ENCODE measurements at places on chromosomes 7 and 10.

- DNase-seq, result no peak
Observed at GRCh38 chr10:129533281-129533680, 66.2 kb downstream of the MGMT start.

GRCh38 chr10:103660364-103661197, 167.1 kb downstream of the NEURL1 start:
- DNase-seq, result no peak

GRCh38 chr7:148849393-148850098, 34.5 kb downstream of the EZH2 start:
- no peak for DNase-seq

DNA sequence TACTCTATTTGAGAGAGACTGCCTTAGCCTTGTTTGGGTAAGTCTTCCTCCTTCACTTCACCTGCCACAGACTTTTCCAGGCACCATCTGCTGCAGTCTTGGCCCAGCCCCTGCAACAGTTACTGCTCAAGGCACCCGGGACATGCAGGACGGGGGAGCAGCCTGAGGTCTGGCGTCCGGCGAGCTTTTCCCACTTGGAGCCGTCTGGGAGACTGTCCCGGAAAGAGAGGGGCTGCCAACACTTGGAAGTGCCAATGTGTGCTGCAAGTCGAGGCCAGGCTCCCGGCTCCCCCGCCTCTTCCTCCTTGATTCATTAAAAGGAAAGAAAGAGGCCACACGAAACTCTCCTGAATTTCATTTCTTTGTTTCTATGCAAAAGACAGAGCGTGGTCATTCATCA, 13.7 kb downstream of the HTRA1 start:
- no peak for DNase-seq

DNA sequence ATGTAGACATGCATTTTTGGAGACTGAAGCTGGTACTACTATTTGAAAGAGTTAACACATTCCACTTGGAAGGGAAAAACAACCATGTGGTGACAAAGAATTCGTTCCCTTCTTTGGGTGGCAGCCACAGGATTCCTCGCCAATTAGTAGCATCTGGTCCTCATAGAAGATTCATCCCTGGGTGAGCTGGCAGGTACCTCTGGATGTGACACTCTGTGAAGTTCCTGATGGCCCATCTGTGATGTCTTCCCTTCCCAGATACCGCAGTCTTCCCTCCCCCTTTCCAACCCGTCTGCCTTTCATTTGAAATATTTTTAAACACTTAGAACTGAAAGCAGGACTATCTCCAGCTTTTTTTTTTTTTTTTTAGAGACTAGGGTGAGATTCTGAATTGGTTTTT, 569.5 kb downstream of the TYW1 start:
- DNase-seq, result no peak

GRCh38 chr10:14259696-14260566, 70.8 kb downstream of the FRMD4A start:
- no peak for DNase-seq

DNA sequence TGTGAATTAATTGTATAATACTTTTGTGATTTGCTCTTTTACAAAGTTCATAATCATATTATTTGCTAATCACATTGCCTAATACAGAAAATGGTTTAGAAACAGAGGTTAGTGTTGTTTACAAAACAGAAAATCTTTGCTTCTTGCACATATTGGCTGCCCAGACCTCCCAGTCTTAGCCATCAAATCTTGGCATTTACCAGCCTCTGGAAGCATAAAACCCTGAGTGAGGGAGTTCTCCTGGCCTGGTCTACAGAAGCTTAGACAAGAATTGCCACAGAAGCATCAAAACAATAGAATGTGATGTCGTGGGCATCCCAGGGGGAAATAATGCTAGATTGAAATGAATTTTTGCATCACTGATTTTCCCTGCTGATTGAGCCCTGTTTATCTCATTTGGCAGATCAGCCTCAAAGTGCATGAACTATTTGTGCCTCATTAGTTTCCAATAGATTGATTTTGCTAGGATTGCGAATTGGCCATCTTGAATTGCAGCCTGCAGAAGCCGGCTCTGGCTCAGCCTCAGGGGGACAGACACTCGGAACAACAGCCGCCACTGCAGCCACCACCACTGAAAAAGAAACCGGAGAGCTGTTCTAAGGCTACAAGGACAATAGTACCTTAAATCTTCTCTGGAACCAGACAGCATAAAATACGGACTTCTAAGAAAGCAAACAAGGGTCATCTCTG, 11.1 kb upstream of the SORBS1 start:
- DNase-seq, result no peak

GRCh38 chr7:66321283-66321682, 116.1 kb downstream of the TPST1 start:
- DNase-seq, result no peak

- no peak for DNase-seq
Observed at GRCh38 chr10:126525326-126525725, 137.0 kb upstream of the ADAM12 start.

DNA sequence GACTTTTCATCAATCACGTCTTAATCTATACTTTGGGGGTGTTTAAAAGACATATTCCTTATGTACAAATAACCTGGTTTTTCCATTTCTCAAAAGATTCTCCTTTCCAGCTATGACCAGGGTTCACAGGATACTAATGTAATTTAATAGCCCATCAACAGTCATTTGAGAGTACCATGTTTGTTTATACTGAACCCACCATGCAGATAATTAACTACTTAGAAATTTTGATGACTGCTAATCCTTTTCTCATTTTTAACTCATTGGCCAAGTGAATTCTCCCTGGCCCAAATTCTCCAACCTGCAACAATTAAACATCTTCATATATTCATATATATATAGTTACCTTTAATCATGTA, 28.8 kb upstream of the KMT2E start:
- no peak for DNase-seq

GRCh38 chr10:48227213-48227612, 47.3 kb downstream of the FRMPD2 start:
- no peak for DNase-seq

GRCh38 chr10:119253433-119254174, 46.2 kb downstream of the GRK5 start:
- no peak for DNase-seq

DNA sequence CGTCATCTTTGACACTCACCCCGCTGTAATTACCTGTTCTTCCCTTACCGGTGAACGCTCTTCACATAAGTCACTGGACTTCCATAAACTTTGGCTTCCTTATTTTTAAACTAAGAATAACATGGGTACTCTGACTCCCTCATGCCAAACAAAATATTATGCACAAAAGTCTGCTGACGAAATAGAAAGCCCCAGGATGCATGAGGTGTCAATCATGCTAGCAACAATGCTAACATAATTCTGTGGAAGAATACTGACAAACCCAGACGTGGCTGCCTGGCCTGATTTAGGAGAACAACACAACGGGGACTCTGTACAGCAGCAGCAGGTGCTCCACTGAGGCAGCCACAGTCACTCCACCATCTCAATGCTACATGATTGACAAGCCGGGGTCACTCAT, 137.5 kb downstream of the CCDC71L start:
- DNase-seq, result no peak

DNA sequence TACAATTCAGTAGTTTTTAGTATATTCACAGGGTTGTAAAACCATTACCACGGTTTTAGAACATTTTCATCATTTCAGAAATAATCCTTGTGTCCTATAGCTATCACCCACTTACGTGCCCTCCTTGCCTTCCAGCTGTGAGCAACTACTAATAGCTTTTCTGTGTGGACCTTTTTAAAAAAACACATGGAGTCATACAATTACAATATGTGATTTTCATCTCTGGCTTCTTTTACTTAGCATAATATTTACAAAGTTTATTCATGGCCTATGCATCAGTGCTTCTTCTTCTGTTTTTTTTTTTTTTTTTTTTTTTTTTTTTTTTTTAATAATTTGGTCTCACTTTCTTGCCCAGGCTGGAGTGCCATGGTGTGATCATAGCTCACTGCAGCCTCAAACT, 76.1 kb downstream of the CDK14 start:
- no peak for DNase-seq

- no peak for DNase-seq
Observed at GRCh38 chr10:17241611-17242333, 13.7 kb downstream of the VIM start.

DNA sequence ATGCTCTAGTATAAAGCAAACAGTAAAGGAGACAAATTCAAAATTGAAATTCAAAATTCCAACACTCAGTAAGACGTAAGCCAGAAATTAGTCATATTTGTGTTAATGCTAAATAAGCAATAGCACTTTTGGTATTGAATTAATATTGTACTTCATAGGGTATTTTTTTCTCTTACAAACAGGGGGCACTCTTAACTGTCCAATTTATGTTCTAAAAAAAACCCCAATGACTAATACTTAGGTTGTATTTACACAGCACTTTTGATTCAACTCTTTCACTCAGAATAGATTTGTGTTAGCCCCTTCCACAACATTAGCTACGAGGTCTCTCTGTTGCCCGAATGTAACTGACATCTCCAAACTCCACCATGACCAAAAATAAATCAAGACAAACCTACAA, 284.9 kb upstream of the COBL start:
- DNase-seq, result no peak

DNA sequence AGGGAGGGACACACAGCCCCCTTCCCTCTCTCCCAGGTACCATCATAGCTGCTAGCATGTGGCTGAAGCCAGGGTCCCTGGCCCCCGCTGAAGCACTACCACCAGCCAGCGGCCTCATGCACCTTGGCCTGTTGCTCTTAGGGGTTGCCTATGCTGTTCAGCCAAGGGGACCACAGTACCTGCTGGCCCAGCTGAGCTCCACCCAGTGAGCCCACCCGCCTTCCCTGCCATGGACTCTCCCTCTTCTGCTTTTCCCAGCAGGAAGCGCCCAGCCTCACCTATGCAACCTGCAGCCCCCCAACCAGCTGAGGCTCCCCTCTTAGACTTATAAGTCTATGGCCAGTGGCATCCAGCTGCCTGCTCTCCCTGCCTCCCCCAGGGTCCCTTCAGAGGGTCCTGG, 8.7 kb upstream of the MTPAP start:
- DNase-seq, result no peak

DNA sequence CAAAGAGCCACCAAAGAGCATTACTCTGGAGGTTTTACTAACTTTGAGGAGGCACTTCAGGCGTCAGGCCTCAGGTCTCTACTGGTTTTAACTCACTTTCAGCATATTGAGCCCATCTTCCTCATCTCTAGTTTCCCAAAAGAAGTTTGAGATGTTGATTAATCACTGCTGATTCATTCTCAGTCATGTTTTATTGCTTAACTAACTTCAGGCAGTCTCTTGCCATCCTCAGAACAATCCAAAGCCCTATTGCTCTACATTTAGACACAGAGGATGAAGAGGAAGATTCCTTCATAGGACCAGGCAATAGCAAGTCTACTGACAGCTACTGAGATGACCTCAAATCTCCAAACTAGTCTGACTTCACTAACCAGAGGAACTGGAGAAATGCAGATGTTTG, 39.1 kb upstream of the BET1 start:
- DNase-seq, result no peak

GRCh38 chr10:12434277-12434676, 84.9 kb downstream of the CAMK1D start:
- no peak for DNase-seq

- DNase-seq, result no peak
Observed at GRCh38 chr10:88793712-88794299, 8.7 kb upstream of the LIPM start.

GRCh38 chr7:34675749-34676374, 17.8 kb downstream of the NPSR1 start:
- DNase-seq, result no peak

Measured in activated effector memory CD4-positive, alpha-beta T cell treated with Interleukin-2 at 50 U/mL for 16 hours (primary cell).